ENCODE measurements at places on chromosomes 5 and 9. TPM values are rescaled to one million over a fixed set of nuclear protein-coding genes. Genes with fewer than 3 reads are reported as not detected.

GRM6 gene
- not detected for total RNA-seq

PPP2R2B gene
- 9.9 TPM for total RNA-seq

PROB1 gene
- total RNA-seq = 0.17 TPM

ADAMTS12 gene
- 13.4 TPM for total RNA-seq

DNA sequence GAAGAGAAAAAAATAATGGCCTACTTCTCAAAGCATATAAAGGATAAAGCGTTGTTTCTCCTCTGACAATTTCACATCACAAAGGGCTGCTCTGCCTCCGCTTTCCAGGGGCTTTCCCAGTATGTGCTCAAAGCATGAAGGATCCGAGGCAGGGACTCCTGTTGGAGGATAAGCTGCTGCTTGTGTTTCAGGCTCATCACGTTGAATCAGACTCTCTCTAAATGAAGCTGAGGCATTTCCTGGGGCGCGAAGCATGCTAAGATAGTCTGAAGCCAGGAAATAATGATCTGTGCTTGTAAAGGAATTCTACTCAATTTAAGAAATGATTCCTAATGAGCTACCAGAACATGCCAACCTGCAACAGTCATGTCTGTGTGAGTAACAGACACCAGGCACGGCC lies 97.5 kb downstream of the MARCHF11 start:
- no peak for DNase-seq

DNA sequence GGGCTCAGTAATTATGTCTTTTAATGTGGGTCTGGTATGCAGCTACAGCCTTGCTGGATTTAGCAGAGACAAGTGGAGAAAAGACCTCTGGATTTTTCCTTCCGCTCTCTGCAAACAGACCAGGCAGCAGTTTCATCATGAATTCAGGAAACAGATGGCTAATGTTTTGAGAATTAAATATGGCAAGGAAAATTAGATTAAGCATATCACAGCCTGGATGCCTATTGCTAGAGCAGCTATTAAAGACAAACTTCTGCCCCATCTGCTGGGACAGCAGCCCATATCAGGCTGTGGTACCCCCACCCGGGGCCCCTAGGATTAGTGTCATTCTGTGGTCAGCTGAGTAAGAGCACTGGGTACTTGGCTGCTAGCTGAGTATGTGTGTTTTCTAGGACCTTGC lies 6.2 kb downstream of the SKP2 start:
- no peak for DNase-seq

DNA sequence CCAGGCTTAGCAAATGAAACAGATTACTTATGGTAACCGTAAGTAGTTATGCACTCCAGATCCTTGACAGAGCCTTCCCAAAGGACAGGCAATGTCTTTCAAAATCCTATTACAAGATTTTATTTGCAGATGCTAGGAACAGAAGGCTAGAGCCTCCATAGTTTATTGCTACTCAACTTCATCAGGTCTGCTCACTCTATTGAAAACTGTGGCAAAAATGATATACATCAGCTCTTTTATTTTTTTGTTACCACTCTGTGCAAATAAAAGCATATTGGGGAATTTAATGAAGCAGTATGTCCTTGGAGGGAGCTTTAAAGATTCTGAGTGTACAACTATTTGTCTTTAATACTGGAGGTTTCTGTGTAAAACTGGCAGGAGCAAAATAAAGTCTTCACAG lies 46.5 kb downstream of the SLC44A1 start:
- DNase-seq = no peak

DNA sequence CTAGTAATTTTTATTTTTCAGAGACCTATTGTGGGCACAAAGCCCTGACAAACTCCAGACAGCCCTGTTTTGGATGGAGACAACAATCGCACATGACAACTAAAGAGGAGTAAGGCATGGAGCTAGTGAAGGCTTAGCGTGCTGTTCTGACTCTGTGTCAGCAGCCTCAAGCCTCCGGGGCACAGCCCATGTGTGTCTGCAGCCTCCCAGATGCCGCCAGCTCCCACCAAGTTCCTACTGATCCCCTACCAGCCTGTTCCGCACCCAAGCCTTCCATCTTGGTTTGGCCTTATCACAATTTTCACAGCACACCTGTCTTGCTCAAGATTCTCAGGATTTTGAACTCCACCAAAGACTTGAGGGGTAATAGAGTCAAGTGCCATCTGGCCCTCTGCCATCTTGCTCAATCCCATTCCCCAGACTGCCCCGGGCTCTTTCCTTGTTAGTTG lies 70.3 kb upstream of the SH3PXD2B start:
- no peak for DNase-seq

DNA sequence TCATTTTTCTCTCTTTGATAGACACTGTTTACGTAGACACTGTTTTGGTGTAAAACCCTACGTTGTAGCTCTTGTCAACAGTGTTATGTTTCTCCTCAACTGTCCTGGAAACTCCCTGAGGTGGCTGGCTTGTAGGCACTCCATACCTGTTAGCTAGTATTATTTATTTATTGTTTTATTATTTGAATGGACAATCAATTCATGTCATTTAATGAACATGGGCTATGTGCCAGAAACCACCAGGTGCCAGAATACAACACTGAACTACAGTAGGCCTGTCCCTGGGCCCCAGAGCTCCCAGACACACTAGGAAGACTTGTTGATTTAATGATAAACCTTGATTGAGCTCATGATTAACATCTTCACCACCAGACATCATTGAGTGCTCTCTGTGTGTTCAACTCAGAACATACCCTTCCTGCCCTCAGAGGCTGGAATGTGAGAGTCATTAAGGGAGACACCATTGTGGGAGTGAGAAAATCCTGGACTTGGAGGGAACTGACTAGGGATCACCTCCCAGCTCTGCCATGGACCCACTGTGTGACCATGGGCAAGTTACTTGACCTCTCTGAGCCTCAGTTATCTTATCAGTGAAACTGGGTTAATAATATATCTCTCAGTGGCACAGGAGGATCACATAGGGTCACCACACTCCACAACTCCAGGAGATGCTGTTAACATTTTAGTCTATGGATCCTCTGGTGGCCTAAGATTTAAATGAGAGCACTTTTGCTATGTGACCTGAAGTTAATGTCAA lies 19.2 kb downstream of the IRF1 start:
- no peak for DNase-seq

DNA sequence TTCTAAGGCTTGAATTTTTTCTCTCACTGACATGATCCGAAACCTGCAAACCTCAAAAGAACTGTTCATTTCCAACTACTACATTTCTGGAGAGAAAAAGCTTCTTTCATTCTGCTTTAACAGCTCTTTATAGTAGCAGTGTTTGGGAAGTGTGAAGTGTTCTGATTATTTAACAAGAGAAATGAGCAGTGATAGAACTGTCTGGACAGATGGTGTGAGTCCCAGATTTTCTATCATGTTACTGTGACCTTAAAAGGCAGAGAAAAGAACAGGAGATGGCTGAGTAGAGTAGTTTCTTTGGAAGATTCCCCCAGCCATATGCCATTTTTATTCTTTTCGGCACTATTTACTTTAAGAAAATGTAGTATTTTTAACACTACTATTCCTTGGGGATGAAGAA lies 41.3 kb upstream of the TAL2 start:
- DNase-seq = no peak

Data from A172 (cell line).